Stimulated activated CD4-positive, alpha-beta T cell treated with anti-CD3 and anti-CD28 coated beads, Interleukin-2, amount 100 ng/mL, for 48 hours (primary cell): ENCODE measurements at places on chromosomes 12 and 14.

DNA sequence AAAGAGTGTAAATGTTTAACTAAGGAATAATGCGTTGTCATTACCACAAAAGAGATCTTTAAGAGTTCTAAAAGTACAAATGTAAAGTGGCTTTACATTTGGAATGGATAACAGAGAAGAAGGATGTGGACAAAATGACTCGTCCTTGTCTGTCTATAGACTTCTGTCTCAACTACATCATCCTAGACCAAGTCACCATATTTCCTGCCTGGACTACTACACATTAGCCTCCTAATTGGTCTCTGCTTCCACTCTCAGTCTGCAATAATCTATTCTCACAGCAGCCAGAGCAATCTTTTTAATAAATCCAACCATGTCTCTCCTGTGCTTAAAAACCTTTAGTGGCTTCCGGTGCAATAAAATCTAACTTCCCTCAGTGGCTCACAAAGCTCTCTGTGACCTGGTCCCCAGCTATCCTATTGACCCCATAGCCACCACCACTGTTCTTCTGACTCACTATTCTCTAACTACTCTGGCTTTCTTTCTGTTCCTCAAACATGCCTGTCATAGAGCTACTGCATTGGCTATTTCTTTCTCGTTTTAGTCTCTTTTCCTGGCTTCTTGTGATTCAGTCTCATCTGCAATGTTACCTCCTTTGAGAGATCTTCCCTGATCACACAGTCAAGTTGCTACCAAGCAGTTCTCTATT is 91.1 kb downstream of the MYF5 start:
- no peak for DNase-seq

GRCh38 chr12:51318846-51319599 is 5.0 kb downstream of the BIN2 start:
- DNase-seq: no peak

GRCh38 chr14:65159281-65160062 is 57.2 kb upstream of the MAX start:
- DNase-seq: no peak

DNA sequence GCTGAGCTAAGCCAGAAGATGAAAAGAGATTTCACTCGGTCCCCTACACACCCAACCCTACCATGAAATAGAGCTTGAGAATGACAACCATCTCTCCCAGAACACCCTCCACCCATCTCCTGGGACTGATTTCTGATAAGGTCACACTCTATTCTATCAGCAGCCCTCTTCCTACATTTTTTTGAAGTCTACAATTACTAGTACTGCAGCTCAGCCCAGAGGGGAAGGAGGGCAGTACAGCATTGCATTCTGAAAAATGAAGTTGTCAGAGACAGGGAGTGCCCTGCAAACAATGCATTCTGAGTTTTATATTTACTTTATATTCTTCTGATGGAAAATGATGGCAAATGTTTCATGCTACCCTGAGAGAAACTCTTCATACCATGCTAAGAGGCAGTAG is 318.5 kb downstream of the BCAT1 start:
- DNase-seq: no peak

DNA sequence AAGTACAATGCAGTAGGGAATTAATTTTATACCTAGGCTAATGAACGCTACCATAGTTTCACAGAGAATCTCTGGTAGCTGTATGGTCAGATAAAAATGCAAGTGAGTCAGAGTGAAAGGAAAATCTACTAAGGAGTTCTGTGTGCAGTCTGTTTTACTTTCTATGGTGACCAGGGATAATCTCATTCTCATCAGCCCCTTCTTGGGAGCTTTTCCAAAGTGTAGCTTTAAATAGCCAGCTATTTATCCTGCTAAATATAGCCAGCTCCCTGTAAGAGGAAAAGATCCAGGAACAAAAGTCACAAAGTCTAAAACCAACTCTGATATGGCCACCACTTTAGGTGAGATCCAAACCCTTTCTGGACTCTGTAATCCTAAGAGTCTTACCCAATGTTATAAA is 75.5 kb downstream of the TMEM116 start:
- DNase-seq: no peak

- DNase-seq: no peak
These were observed 20.1 kb upstream of the FGD4 start for GRCh38 chr12:32379213-32379612.

DNA sequence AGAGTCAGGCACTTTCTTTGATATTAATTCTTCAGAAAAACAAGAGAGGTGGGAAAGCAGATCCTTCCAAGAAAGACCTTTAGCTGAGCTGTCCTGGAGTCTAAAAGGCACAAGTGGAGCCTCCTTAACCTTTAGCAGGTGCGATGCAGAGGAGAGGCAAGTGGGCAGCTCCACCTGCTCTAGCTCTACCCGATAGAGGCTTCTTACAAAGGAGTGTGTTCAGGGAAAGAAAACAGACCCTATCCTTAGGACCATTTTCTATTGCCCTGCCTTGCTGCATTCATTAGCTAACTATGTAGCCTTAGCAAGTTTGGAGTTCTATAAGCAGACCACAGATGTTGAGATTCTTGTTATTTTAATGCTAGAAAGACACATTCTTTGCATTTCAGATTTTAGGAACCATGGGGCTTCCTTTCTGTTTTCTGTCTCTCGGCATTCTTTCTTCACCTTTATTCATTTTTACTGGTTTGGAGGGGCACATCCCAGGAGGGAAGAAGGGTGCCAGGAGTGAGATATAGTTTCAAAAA is 214.5 kb downstream of the EGLN3 start:
- DNase-seq: no peak

DNA sequence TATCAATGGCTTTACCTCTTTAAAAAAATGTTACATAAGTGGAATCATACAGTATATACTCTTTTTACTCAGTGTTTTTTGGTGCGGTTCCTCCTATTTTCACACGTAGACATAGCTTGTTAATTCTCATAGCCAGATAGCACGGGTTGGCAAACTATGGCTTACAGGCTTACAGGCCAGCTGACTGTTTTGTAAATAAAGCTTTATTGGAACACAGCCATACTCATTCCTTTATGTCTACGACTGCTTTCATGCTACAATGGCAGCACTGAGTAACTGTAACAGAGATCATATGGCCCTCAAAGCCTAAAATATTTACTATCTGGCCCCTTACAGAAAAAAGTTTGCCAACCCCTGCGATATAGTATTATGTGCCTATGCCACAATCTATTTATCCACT is 5.8 kb upstream of the DAAM1 start:
- no peak for DNase-seq

DNA sequence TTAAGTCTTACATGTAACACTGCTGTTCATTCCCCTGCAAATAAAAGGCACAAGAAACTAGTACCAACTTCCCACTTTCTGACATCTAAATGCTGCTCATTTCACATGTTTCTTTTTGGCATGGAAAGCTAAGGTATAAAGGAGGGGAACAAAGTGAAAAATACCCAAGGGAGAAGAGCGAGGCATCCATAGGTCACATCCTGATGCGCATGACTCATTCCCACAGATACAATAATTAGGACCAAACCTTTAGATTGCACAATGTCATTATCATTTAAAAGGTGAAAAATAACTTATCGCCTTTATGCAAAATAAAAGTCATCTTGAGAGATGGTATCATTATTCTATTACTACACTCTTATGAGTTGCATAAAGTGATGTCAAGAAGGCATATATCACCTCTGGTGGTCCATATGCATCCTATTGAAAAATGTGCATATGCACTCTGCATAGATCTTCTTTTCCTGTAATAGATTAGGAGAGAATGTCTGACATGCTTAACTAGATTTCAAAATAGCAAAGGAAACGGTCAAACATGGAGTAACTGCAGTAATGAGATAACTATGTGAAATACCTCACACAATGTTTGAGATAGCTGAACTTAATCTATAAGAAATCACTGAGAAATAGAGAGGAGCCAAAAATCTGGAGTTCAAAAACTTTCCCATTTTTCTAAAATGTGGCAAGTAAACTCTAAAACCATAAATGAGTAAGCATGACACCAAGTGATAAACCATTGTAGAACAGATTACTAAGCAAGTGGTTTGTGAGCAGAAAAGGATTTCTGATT is 382.5 kb upstream of the TMTC1 start:
- DNase-seq: no peak

DNA sequence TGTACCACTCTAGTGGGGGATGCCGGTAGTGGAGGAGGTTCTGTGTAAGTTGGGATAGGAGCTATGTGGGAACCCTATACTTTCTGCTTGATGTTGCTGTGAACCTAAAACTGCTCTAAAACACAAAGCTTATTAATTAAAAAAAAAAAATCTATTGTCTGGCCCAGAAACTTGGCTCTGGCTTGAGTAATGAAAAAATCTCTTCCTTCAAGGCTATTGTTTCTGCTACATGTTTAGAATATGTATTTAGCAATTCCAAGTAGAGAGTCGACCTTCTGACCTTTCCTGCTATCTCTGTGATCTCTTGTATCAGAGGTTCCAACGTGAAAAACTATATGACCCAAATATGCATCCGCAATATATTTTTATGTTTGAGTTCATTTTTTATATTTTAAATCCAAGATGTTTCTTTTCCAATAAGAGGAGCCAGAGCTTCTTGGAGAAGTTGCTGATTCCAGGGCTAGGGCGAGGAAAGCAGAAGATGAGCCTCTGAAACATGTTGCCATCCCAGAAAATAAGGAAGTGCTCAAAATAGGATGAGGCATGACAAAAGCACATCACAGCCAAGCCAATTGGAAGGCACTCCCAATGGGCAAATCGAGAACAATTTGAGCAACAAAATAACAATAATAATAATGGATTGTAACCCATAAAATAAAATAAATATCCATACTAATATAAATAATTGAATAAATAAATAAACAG is 184.6 kb upstream of the TMEM260 start:
- DNase-seq: no peak

GRCh38 chr14:99769123-99769522 is 24.1 kb upstream of the EML1 start:
- DNase-seq: no peak

DNA sequence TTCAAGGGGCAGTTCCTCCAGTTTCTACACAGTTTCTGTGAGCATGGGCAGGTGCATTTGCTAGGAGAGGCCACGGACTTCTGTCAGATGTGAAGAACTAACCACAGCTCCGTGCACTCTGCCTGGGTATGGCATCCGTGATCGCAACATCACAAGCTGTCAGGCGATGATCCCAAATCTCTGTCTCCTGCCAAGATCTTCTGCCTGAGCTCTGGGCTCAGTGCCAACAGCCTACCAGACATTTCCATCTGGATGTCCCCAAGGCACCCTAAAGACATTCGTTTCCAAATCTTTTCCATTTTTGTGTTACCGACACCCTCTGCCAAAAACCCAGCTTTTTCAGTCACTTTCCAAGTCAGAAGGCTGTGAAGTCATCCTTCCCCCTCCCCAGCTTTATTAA is 292.1 kb downstream of the GLT1D1 start:
- DNase-seq: no peak

DNA sequence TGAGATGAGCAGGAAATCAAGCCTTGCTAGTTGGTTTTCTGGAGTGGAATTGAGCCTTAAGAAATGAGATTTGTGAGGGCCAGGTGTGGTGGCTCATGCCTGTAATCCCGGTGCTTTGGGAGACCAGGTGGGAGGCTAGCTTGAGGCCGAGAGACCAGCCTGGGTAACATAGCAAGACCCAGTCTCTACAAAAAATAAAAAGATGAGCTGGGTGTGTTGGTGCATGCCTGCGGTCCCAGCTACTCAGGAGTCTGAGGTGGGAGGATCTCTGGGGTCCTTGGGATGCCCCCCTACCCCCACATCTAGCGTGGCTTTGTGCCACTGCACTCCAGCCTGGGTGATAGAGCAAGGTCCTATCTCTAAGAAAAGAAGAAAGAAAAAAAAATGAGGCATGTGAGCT is 104.2 kb upstream of the RTL1 start:
- no peak for DNase-seq

DNA sequence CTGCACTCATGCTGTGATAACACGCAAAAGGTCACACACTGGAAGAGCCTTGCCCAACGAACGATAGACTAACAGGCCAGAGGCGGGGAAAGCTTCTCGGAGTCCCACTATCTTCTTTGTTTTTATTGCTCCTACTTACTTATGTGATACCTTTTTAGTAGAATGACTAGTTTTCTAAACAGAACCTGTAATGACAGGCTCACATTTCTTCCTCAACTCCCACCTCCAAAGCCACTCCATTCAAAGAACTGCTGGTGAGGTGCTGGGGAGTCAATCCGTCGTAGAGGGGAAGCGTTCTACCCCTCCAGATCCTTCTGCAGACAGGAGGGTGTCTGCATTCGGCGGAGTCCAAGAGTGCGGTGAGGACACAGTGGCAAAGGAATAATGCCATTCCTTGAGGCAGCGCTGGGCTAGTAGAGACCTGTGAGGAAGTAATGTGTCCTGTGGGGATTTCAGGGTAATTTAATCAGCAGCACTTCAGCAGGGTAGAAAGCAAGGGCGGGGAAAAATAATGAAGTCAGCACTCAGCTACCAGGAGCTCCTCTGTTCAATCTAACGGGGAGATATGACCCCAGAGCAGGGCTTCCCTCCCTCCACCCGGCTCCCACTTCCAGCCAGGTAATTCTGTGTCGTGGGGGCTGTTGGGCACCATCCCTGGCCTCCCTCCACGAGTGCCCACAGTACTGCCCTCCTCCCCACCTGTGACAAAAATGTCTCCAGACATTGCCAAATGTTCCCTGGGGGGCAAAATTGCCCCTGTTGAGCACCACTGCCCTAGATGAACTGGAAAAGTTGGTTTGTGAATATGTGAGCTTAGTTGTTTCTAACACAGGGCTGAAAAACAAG is 25.2 kb downstream of the SPRING1 start:
- DNase-seq: no peak

GRCh38 chr12:75457191-75457590 is 23.4 kb upstream of the GLIPR1 start:
- DNase-seq: no peak

DNA sequence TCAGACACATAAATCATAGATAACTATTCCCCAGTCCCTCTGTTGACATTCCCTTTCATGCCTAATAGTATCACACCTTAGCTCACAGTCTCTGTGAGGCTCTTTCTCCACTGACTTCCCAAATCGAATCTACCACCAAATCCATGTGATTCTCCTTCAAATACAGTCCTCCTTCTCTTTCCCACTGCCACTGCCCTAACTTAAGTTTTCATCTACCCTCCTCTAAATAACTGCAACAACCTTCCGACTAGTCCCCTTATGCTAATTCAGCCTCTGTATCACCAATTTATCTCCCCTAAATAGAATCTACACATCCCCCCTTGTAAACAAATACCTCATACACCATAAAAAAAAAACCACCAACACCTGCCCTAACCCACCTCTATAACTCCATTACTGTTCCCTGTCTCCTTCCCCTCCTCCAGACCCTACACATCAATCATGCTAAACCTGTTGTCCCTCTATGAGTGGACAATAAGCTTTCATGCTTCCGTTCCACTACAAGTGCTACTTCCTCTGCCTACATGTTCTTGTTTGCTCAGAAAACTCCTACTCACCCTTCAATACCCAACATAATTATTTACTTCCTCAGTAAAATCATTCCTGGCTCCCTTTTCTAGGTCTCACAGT is 39.0 kb downstream of the SLC25A21 start:
- DNase-seq: no peak
